AG09309 (cell line): ENCODE measurements at places on chromosomes 12 and 14.

GRCh38 chr14:89672636-89673511 lies 255.8 kb upstream of the FOXN3 start:
- DNase-seq, result no peak

- DNase-seq, result no peak
These were observed 17.8 kb upstream of the BCL7A start for GRCh38 chr12:122003651-122004611.

DNA sequence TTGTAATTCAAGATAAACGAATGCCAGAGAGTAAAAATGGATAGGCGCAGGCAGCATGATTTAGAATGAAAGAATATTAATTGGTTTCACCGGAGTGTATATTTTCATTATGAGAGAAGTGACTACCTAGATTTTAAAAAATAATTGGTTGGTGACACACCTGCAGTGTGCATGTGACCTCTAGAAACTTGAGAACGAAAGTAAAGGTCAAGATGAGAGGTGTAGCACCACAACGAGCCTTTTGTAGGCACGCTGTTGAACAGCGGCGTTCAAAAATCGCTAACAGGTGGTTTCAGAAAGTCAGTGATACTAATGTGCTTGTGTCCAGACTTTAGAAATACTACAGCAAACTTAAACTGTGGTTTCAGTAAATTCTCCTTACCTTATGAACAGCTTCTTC lies 123.8 kb downstream of the NPAS3 start:
- DNase-seq, result no peak

DNA sequence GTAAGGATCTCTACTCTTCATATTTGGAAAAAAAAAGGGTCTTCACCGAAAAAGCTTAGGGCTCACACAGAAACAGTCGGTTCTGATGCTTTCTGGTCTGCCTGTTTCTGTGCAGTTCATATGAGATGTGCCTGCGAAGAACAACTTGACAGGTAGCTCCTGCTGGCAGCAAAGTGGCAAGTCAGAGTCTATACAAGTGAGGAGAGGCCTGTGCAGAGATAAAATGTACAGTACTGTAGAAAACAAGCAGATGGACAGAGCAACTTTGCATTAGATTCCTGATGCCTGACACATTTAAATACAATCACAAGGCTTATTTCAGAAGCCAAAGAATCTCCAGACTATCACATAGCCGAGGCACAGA lies 936.0 kb downstream of the DIO2 start:
- DNase-seq, result no peak

DNA sequence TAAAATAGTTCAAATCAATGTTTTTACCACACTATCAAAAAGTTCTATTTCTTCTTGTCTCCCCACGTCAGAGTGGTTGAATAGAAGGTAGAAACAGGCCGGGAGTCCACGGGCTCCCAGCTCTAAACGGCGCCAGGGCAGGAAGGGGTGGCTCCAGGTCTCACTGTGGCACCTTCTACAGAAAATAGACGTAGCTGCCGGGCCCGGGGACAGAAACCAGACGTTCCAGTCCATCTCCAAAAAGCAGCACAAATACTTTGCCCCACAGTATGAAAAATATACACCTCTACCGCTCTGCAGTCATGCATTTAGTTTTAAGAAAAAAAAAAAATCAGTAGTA lies 30.9 kb downstream of the CCNK start:
- no peak for DNase-seq

- DNase-seq, result no peak
These were observed 2.0 kb downstream of the ESR2 start for GRCh38 chr14:64292197-64292596.

- no peak for DNase-seq
These were observed 11.1 kb upstream of the SMAGP start for GRCh38 chr12:51281202-51281924.

- DNase-seq, result peak; percentile 24
These were observed 72.8 kb upstream of the IFNG-AS1 start for GRCh38 chr12:67916266-67916970.

DNA sequence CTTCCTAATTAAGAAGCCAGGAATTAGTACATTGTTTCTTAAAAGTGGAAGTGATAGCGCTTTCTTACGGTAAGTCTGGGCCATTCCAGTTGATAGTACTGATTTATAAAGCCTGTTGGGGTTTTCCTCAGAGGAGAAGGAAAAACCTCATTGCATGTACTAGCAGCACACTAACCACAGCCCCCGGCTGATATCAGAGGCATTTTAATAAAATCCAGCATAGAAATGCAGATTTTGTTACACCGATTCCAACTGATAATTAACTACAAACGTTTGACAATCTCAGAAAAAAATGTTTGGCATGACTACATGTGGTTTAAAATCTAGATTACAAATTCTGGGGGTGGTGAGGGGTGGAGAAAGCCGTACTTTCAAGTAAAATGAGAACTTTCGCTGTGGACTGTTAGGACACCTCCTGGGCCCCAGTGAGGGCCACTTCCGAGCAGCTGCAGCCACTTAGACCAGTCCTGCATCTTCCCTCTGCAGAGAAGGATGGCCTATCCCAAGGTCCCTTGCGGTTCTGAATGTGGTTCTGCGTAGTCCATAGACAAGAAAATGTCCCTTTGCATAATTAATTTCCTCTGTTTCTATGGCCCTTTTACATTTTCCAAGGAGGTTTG lies 374.4 kb downstream of the NUAK1 start:
- peak; percentile 42 for DNase-seq

DNA sequence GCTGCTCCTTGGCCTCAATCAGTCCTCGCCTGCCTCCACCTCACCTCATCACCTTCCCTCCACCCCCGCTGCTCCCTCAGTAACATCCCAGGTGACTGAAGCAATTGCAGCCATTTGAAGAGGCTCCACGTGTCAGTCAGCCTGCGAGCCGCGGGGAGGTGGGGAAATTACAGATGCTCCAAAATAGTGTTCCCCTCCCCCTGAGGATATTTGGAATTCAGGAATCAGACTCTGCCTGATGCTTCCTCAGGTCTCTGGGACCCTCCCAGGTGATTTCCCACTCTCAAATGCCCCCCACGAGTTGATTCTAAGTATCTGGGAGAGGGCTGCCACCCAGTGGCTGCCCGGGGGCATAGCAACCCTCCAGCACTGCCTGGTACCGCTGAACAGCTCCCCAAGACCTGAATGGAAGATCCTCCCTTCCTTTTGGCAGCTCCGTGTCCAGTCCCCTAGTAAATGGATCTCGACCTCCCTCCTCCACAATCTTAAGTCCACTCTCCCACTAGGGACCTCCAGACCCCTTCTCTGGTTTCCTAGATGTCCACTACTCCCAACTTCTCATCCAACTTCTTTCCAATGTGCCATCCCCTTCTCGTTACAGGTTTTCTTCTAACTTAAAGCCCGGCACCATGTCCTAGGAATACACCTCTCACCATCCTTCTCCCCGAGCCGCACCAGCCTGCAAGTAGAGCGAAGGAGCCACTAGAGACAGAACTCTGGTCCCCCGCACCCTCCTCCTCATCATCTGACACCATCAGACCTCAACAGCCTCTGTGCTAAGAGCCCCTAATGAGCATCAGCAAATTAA lies 1.4 kb upstream of the ASIC1 start:
- no peak for DNase-seq
